ENCODE measurements at places on chromosomes 3 and 15.

DNA sequence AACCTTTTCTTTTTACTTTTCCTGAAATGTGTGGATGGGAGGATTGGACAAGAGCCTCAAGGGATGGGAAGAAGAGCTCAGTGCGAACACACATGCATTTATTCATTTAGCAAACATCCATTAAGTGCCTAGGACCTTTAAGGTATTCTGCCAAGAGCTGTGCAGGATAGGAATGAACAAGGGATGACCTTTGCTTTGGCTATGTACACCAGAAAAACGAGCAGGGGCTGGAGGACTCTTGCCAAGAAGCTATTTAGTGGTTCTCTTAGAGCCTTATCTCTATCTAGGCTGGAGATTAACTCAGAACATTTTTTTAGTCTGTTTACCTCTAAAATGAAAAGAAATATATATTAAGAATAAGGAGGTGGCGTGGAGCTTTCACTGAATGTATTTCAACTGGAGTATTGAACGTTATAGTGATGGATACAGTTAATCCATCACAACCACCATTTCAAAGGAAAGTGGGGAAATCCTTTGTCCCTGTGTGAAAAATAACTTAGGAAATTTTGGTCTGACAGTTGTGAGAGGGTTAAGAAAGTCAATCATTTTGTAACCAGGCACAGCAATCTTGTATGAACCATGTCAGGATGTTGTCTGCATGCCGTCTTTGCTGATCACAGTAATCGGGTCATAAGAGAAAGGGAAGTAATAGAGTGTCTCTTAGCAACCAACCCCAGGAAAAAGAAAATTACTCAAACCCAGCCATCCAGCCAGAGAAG, 279.0 kb downstream of the LPP start:
- DNase-seq: no peak

DNA sequence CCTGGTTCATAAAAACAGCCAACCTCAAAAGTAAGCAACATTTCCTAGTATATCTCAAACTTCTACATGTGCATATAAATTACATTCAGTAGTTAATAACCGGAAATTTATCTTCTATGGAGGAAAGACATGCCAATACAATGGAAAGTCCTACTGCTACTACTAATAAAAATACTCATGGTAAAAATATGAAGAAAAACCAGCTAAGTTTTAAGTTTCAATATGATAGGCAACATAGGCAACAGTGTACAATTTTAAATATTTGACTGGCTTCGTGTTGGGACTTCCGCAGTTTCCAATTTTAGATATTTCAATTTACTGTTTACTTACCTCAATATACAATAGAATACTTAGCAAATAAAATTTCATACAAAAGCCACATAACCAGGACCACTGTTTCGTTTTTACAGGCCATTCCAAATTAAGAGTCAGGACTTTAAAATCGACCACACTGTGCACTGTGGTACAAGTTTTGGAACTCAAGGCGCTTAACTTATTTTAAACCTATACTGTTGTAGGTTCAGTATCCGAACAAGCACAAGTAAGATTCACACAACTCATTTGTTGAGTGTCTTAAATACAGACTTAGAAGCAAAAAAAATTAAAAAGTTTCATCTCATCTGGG, 2.9 kb downstream of the NAA50 start:
- no peak for DNase-seq

- no peak for DNase-seq
Observed at GRCh38 chr3:94965867-94966475, 903.1 kb downstream of the NSUN3 start.

DNA sequence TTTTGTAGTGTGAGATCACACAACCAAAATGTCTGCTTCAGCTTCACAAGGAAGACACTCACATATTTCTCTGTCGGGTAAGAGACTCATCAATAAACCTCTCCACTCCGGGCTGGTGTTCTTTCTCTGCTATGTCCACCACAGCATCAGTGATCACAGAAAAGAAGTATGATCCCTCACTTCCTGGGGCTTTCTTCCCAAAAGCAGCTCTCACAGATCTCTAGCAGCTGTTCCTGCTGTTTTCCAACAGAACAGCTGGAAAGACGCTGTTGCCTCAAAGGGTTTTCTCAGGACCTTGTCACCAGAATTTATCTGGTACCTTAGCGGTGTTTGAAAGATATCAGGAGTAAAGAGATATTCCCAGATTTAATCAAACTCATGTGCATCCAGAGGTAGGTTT, 46.4 kb downstream of the GATM start:
- no peak for DNase-seq

- no peak for DNase-seq
Observed at GRCh38 chr15:68413363-68414205, 18.4 kb downstream of the ITGA11 start.

DNA sequence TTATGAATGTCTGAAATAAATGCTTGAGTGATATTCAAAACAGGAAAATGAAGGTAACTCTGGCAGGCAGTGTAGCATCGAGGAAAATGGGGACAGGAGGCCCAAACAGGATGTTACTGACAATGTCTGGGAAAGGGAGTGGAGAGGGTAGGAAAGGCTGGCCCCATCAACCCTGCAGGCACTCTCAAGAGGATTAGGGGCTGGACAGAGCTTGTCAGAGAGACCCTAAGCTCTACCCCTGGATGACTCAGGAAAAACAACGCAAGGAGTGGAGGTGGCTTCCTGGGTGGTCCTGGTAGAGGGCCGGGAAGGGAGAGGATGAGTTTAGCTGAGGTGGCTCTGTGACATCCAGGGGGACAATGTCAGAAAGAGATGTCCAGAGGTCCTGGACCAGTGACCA, 106.0 kb downstream of the RYK start:
- DNase-seq: no peak

DNA sequence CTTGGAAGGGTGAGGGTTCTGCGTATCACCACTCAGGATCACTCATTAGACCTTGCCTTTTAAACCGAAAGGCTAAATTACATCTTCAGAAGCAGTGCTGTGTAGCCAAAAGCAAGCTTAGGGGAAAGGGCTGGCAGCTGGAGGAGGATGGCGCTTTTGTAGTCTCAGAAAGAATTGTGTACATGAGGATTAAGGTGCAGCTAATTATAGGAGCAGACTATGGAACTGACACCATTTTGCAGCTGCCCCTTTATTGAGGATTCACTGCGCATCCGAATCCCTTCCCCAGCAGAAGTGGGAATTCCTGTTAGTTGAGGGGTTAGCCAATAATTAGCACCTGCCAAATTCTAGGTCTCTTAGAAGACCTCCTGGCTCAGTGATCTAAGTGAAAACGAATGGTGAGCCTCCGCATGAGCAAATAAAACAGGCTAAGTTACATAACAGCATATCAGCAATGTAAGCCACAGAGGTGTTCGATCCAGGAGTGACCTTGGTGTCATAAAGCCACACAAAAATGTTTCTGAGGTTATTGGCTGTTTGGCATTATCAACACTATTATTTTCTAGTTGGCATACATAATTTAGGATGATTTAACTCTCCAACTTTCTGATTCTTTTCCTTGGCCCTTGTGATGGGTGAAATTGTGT, 42.6 kb upstream of the SEMA6D start:
- DNase-seq: no peak

GRCh38 chr3:105827959-105828358, 40.9 kb downstream of the CBLB start:
- no peak for DNase-seq

- DNase-seq: no peak
Observed at GRCh38 chr3:64318001-64318400, 92.7 kb upstream of the PRICKLE2 start.

DNA sequence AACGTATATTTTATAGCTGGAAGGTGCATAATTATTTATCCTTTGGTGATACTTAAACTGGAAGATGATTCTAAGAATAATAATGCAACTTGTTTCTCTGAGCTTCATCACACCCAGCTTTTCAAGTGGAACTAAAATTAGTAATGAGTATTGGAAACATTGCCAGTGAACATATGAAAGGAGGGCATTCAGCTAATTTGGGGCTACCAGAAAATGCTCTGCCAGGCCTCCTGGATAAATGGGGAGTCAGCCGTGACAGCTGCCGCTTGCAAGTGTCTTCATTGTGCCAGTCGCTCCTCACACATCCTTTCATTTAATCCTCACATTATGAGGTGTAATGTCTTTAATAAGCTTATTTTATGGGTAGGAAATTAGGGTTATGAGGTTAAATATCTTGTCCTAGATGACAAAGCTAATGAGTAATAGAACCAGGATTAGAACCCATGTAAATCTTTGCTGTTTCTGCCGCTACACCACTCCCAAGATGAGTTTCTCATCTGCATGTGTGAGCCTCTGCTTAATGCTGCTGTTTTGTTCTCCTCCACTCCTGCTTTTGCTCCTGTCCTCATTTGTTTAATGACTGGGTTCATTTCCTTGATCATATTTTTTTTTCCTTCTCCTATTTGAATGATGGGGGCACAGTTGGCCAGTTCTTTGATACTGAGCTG, 155.7 kb downstream of the PLCL2 start:
- no peak for DNase-seq

- DNase-seq: no peak
Observed at GRCh38 chr3:126616931-126617330, 38.0 kb downstream of the TXNRD3 start.

GRCh38 chr3:151446002-151446340, 14.9 kb downstream of the IGSF10 start:
- DNase-seq: no peak

DNA sequence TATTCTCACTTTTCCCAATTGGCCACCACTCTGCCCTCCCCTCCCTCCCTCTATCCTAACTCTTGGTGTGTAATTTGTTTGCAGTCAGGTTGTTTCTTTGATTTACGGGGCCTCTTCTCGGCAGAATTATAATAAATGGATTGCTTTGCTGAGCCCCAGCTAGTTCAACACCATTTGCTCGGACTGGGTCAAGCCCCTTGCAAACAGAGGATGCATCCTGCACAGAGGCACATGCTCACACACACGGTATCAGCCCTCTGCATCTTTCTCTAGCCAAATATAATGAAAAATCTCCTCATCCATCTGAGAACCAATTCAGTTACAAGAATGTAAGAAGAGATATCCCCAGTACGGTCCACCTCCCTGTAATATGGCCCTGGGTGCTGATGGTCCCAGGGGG, 97.7 kb downstream of the EPHB1 start:
- DNase-seq: no peak

- peak; percentile 64 for DNase-seq
Observed at GRCh38 chr15:58361273-58361759, 70.5 kb upstream of the LIPC start.

GRCh38 chr15:36029606-36030210, 483.7 kb upstream of the DPH6 start:
- no peak for DNase-seq

GRCh38 chr3:86991482-86991815, 500 bp upstream of the VGLL3 start:
- DNase-seq: peak; percentile 56

Data from urinary bladder (tissue), 4 donors.